ENCODE measurements at places on chromosomes 2 and 18.

GRCh38 chr2:209938906-209939305, 63.5 kb upstream of the RPE start:
- DNase-seq, result no peak

DNA sequence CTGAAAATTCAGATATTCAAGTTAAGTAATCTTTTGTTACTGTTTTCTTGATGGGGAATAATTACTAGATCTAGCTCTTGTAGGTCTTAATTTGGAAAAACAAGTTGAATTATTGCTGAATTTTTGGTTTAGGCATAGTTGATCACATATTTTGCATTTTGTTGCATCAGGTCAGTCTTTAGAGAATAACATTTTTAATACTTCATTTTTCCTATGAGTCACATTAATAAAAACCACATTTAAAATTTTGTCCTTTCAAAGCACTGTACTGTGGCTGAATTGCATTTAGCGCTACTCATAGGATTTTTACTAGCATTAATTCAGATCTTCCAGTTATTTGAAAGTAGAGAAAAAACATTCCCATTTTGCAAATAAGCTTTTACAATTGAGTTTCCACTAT, 23.2 kb downstream of the MAP4K4 start:
- DNase-seq, result no peak

DNA sequence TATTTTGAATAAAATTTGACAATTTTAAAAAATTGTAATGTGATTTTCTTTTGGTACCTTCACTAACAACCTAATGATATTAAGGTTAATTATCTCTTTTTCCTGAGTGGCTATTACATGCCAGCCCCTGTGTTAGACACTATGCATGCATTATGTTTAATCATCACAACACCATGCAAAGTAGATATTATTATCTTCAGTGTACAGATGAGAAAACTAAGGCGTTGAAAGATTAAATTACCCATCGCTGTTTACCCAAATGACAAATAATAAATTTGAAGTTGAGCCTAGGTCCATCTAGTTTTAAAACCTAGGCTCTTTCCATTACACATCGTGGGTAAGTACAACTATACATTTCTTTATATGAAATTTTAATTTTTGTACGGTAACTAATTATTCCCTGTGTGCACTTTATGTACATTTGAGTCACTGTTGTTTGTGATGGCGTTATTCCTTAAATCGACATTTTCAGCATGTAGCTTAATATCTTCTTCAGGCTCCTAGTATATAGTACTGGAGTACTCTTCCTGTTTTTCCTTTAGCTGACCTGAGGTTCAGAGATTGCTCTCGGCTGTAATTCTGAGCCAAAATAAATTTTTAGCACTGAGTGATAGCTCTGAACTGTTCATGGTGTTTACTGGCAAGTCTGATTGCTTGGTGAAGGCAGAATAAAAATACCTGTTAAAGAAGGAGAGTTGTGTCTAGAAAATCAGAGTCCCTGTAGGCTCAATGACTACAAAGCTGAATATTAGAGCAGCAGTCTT, 13.9 kb upstream of the MBD2 start:
- DNase-seq, result no peak

GRCh38 chr2:158127380-158127804, 25.7 kb downstream of the UPP2 start:
- DNase-seq, result no peak

Measured in PC-3 (cell line).